ENCODE measurements at places on chromosomes 13 and 19.

- DNase-seq, result peak; percentile 33
Observed at GRCh38 chr13:41268764-41269163, 5.4 kb upstream of the MTRF1 start.

DNA sequence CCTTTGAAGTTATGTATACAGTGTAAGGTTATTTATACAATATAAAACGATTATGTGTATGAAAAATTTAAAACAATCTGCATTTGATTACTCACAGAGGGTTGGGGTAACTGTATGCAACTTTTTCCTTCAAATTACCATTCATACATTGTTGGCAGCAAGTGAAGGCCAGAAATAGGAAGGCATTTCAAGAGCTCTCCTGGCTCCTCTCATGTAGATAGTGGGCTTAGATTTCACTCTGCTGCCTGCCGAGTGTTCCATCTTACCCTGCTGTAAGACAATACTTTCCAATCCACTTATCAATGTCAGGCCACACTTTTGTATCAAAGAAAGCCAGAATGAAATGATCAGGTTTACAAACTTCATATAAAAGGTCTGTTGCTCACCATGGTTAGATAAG is 245.2 kb downstream of the DNAJC15 start:
- DNase-seq, result no peak

- DNase-seq, result no peak
Observed at GRCh38 chr19:27765912-27766725, 1446.8 kb downstream of the UQCRFS1 start.

- DNase-seq, result no peak
Observed at GRCh38 chr19:35000338-35000646, 169 bp downstream of the GRAMD1A start.

DNA sequence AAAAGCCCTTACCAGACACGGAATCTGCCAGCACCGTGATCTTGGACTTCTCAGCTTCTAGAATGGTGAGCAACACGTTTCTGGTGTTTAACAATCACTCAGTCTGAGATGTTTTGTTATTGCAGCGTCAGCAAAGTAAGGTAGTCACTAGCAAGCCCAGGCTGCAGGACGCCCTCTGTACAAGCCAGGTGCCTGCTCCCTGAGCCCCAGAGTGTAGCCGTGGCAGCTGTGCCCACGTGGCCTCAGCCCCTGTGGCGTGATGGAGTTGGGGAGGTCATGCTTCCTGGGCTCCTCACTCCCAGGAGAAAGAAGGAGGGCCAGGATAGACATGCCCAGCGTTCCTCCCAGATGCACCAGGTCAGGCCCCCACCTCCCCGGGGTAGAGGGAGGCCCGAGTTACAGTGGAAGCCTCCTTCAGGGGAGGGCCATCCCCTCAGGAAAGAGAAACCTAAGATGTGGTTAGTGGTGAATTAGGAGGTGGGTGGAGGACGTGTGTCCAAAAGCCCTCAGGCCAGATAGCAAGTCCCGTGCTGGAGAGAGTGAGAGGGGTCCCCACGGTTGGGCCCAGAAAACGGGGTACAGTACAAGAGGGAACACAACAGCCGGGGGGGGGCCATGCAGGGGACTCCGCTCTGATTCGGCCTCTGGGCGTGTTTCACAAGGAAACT is 169.6 kb upstream of the SOX1 start:
- DNase-seq, result no peak

DNA sequence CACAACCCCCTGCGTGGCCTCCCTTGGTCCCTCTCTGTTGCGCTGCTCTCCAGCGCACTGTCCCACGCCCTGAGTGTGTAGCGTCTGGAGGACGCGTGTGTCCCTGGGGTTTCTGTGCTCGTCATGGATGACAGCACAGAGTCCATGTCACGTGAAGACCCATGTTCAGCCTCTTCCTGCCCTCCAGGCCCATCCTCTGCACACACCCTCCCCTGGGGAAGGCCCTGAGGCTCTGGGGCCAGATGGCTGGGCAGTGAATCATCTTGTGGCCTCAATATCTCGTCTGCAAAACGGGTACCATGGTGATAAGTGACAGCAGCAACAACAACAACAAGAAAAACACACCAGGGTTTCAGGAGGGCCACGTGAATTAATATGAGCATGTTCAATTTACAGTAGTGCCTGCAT is 71.5 kb upstream of the ARHGEF7 start:
- no peak for DNase-seq

DNA sequence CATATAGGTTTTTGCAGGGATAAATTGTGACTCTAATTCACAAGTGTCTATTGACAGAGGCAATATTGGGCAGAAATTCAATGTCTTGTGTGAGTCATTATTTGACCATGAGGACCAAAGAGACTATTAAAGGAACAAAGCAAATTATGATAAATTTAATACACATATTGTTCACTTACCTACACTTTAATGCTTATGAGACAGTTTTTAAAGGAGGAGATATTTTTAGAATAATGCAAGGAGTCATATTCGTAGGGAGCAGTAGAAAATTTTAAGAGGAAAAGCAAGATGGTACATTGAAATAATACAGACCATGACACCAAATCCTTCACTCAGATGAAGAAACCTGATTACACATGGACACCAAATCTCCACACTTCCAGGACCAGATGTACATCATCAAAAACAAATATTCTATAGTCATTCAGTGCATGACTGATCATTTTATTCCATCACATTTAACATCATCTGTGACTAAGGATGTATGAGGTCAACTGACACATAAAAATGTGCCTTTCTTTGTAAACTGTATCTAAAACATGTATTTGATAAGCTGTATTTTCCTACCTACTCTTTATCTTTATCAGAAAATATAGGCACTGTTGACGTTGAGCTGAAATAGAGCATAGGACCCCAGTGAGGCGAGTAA is 4.2 kb upstream of the OR7A17 start:
- DNase-seq, result no peak

DNA sequence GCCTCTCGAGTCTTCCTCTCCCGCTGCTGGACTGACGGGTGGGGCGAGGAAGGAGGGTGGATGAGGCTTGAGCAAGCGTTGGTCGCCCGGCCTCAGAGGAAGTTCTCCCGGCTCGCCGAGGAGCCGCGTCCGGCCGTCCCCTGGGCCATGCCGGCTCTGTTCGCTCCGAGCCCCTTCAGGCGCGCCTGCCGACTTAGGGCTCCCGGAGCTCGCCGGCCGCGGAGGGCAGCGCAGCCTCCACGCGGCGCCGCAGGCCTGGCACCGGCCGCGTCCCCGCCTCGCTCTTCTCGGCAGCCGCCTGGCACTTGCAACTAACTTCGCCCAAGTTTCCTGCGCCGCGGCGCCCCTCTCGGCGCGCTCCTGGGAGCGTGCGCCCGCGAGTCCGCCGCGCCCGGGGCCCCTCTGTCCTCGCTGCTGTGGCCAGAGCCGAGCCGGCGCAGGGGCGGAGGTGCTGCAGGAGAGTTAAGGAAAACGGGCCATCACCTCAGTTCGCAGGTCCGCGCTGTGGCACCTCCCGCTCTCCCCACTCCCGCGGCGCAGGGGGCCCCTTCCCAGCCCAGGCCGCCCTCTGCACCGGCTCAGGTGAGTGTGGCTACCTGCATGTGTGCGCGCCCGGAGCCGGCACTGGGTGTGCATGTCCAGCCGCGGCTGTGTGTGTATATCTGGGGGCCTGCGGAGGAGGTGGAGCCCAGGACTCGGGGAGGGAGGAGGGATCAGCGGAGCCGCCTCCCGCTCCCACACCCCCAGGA is 641 bp upstream of the SOX21 start:
- peak; percentile 35 for DNase-seq

- DNase-seq, result no peak
Observed at GRCh38 chr19:57709616-57710015, 612 bp upstream of the ZNF154 start.

GRCh38 chr13:34523406-34523805 is 418.7 kb upstream of the NBEA start:
- no peak for DNase-seq

- DNase-seq, result no peak
Observed at GRCh38 chr19:34341935-34342680, 22.9 kb upstream of the GPI start.

DNA sequence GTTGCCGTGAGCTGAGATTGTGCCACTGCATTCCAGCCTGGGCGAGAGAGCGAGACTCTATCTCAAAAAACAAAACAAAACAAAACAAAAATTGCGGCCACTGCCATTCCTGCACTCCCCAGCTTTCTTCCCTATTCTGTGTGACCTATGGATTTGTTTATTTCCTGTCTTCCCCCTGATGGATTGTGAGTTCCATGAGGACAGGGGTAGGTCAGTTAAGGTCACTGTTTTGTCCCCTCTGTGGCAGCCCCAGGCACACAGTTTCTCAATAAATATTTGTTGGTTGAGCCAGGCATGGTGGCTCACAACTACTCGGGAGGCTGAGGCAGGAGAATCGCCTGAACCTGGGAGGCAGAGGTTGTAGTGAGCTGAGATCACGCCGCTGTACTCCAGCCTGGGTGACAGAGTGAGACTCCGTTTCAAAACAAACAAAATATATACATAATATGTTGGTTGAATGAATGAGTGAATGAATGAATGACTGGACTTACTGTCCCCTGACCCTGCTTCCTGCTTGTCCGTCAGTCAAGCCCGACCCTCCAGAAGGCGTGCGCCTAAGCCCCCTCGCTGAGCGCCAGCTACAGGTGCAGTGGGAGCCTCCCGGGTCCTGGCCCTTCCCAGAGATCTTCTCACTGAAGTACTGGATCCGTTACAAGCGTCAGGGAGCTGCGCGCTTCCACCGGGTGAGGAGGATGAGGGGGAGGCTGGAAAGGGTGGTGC is 5.0 kb downstream of the EBI3 start:
- DNase-seq, result no peak

GRCh38 chr19:19752760-19753403 is 20.0 kb upstream of the ZNF14 start:
- no peak for DNase-seq

DNA sequence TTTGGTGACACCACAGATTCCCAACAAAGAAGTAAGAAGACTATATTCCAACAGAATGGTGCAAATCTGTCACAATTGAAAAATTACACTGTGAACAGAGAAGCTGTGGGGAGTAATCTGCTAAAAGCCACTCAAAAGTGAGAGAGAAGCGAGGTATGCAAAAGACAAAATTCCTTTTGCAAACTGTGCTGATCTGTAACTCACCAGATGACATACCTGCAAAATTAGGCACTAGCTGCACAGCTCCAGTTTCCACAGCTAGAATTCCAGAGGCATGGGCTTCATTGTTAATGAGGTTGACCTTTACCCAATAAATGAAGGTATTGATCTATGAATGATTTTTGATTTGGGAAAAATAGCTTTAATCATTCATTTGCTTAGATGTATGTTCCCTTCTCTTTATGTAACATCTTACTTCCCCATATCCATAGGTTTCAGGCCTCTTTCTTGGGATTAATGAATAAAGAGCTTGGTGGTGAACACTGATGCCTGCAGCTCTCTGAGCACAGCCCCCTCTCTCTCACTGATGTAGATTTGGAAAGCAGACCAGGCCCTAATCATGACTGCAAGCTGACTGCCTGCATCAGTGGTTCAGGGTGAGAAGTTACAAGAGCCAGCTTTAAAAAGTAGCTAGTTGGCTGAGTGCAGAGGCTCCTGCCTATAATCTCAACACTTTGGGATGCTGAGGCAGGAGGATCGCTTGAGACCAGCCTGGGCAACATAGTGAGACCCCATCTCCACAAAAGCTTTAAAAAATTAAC is 85.2 kb downstream of the LACC1 start:
- DNase-seq, result no peak
